Activated CD4-positive, alpha-beta T cell treated with anti-CD3 and anti-CD28 coated beads for 24 hours (primary cell): ENCODE measurements at places on chromosomes 16 and 17.
A peak's percentile ranks its signal among the peaks of the same experiment; 100 is the strongest.

DNA sequence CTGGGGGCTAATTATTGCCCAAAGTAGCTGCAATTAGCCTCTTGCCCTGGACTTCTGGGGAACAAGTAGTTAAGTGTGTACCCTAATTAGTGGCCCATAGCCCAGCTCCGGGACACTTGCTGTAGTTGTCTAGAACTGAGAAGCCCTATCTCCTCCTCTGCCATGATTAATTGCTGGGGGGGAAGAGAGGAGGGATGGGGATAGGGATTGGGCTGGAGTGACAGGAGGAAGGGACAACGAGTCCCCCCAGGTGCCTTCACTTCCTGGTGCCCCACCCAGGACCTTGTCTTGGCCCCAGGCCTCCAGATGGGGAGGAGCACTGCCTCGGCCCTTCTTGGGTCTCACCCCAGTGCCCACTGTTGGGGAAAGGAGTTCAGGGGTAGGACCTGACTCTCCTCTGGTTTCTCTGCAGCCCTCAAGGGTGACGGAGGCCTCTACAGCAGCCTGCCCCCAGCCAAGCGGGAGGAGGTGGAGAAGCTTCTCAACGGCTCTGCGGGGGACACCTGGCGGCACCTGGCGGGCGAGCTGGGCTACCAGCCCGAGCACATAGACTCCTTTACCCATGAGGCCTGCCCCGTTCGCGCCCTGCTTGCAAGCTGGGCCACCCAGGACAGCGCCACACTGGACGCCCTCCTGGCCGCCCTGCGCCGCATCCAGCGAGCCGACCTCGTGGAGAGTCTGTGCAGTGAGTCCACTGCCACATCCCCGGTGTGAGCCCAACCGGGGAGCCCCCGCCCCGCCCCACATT is 17.4 kb downstream of the NGFR start:
- no peak for DNase-seq

GRCh38 chr17:28970879-28971278 is 19.6 kb upstream of the PHF12 start:
- no peak for DNase-seq

DNA sequence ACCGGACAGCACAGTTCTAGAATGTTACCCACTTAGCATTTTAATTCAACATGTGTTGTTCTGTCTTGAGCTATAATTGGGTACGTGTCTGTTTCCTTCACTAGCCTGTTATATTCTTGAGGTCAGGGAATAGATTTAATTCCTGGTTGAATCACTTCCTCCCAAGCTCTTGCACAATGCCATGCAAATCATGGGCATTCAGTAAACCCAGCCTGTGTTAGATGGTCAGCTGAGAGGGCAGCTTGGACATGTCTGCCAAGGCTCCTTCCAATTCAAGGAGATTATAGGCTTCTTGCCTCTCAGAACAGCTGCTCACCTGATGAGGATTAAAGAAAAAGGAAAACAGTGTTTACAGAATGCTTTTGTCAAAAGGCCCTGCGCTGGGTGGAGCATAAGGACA is 12.6 kb downstream of the C1QTNF1 start:
- no peak for DNase-seq

DNA sequence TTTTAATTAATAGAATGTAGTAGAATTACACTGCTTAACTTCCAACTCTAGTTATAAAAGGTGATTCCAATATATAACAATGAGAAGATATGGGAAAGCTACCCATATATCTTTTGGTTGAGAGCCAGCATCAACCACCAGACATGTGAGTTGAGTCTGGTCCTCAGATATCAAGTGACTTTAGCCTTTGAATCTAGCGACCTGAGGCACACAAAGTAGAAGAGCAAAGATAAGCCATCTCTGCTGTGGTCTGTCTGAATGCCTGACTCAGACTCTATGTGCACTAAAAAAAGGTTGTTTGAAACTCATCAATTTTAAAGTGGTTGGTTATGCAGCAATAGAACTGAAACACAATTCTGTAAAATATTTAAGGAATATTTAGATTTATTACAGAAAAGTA is 492.5 kb upstream of the SOX9 start:
- no peak for DNase-seq

DNA sequence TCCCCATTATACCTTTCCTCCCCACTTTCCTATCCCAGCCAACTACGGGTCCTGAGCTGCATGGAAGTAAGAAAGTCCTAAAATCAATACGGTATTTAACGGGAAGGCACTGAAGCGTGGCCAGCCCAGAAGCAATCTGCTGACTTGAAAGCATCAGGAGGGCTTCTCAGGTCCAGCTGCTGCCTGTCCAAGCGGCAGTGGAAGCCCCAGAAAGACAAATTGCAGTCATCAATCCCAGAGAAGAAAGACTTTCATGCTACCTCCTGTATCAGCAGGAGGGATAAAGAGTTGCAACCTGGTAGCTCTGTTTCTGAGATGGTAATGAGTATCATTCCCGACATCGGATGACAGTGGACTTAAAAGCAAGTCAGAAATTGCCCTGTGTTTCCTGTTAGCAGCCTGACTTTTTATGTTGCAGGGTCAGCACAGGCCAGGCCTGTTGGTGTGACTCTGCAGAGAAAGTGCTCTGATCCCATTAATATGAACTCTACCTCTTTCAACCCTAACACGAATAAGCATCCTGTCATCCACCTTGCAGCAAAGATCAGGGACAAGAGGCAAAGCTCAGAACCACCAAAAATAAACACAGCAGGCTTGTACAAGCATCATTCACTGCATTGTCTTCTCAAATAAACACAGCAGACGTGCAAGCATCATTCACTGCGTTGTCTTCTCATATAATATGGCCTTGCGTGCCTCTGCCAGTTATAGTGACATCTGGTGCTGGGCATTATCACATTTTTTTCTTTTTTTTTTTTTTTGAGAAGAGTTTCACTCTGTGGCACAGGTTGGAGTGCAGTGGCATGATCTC is 358.6 kb upstream of the CDH11 start:
- no peak for DNase-seq

DNA sequence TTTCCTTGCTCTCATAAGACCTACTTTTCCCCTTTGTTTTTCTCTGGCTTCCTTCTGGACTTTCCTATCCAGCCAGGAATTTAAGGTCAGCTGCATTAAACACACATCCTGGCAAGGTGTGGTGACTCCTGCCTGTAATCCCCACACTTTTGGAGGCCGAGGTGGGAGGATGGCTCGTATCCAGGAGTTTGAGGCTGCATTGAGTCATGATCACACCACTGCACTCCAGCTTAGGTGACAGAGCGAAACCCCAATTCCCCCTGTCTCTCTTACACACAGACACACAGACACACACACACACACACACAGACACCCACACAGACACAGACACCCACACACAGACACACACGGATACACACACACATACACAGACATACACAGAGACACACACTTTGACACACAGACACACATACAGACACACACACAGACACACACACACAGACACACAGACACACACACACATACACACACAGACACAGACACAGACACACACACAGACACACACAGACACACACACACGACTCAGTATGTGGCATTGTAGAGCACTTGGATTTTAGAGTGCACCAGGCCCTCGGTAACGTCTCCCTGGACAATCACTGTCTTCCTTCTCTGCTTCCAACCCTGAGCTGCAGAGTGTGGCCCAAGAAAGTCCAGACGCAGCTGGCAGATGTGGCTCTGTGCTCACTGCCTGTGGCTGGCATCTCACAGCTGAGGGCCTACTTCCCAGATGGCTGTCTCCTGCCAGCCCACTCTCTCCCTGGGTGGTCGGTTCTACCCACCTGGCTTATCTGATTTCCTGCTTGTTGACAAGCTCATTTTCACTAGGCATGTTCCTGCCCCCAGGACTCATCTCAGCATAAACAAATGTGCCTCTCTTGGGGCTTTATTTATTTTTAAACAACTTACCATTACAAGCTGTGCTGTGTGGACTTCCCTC is 39.0 kb downstream of the NLRP1 start:
- no peak for DNase-seq

- no peak for DNase-seq
These were observed 77.1 kb upstream of the BRD7 start for GRCh38 chr16:50445621-50446555.

DNA sequence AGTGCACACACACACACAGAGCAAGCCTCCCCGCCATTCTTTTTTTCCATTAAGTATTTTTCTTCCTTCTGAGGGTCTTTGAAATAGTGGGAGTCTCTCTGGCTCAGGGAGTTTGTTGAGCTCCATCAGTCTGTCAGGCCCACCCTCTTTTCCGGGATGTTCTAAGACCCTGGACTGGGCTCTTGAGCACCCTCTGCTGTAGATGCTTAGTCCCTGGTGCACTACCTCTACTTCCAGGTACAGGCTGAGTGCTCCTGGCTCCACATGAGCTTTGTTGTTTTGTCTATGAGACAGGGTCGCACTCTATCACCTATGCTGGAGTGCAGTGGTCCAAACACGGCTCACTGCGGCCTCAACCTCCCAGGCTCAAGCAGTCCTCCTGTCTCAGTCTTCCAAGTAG is 20.7 kb downstream of the LIMD2 start:
- no peak for DNase-seq

- DNase-seq: peak; percentile 79
These were observed 24.2 kb downstream of the KLHL36 start for GRCh38 chr16:84672276-84673202.

DNA sequence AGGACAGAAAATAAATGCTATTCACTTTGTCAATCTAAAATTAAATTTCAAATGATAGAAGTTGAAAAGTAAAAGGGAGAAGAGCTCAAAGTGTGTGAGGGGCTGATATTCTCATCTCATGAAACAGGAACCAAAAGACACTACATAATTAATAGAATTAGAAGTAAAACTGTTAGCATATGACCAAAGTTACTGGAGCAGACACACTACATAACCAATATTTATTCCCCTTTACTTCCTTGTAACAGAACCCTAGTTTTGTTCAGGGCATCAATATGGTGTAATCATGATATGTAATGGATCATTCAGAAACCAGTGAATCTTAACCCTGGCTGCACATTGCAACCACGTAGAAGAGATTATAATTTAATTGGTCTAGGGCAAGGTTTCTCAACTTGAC is 109.5 kb upstream of the SIAH1 start:
- DNase-seq: no peak

GRCh38 chr17:56047331-56047730 is 105.9 kb upstream of the ANKFN1 start:
- no peak for DNase-seq

- DNase-seq: peak; percentile 64
These were observed 41.2 kb downstream of the C16orf87 start for GRCh38 chr16:46789499-46790414.

DNA sequence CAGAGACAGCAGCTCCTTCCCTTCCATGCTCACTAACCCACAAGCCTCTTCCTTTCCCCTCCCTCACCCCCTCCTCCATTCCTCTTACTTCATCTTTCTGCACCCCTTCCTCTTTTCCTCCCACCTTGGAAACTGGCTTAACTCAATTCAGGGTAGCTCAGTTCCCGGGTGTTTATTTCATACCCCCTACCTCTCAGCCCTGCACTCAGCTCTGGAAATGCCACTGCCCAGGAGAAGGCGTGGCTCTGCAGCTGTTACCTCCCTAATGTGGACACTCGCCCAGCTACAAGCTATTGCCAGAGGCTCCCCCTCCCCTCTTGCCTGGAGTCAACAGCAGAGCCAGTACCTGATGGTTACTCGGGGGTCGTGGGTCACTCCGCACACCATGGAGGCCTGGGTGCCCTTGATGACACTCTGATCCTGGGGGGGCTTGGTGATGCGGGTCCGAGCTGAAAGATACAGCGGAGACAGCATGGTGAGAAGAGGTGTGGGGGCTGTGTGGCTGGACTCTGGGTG is 118.4 kb upstream of the CDC42EP4 start:
- no peak for DNase-seq

GRCh38 chr16:86151239-86151851 is 252.4 kb downstream of the IRF8 start:
- no peak for DNase-seq

GRCh38 chr16:83335076-83335475 is 472.7 kb upstream of the HSBP1 start:
- DNase-seq: no peak

- no peak for DNase-seq
These were observed 829 bp downstream of the DHRS7B start for GRCh38 chr17:21127509-21128077.

DNA sequence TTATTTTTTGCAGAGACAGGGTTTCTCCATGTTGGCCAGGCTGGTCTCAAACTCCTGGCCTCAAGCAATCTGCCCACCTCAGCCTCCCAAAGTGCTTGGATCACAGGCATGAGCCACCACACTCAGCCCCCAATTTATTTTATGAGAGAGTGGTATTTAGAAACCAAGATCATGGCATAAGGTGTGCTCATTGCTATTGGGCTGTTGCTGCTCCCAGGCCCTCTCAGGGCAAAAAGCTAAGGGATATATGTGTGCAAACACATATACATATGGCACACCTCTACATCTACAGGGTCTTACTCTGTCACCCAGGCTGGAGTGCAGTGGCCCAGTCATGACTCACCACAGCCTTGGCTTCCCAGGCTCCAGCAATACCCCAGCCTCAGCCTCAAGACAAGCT is 15.0 kb upstream of the CMTM4 start:
- DNase-seq: no peak

GRCh38 chr17:44707755-44708400 is 587 bp upstream of the DBF4B start:
- no peak for DNase-seq

GRCh38 chr16:17372386-17372785 is 98.4 kb downstream of the XYLT1 start:
- no peak for DNase-seq

DNA sequence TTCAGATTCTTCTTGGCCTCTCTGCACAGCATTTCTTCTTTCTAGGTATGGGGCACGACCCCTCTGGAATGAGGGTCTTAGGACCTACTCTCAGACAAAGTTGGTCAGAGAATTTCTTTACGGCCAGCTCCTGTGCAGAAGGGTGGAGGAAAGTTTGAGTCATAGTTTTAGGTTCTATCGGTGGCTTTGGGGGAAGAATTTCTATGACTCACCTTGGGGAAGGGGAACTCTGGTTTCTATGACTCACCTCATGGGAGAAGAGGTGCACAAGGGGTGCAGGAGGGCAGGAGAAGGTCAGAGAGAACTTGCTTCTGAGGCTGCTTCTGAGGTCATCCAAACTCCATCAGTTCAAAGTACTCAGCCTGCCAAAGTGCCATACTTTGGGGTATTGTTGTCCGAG is 2.5 kb upstream of the ABCC12 start:
- DNase-seq: peak; percentile 38

DNA sequence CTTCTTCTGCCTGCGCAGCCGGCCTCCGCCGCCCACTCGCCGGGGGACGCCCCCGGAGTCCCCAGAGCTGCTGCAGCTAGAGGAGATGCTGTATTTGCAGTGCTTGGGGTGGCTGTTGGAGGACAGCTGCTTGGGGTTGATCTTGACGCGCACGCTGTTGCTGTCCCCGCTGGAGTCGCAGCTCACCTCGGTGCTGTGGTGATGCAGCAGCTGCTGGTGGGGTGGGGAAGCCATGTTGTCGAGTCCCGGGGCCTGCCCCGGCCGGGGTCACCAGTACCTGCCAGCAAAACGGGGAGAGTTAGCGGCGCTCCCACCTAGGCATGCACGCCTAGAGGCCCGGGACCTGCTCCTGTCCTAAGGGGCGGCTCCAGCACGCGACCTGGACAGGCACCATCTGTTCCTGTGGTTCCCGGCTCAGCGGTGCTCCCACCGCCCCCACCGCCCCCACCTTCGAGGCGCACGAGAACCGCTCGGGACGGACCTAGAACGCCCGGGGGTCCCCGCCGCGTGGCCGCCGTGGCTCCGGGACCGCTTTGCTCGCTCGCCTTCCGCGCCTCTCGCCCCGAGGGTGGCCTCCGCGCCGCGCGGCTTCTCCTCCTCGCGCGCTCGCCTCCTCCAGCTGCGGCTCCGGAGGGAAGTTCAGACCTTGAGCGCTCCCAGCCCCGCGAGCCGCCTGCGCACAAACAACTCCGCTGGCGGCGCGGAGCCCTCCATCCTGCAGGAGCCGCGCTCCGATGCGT is 863 bp downstream of the ADCY9 start:
- peak; percentile 12 for DNase-seq
